ENCODE measurements at places on chromosomes 4 and X.
A peak's percentile ranks its signal among the peaks of the same experiment; 100 is the strongest.

- no peak for DNase-seq
These were observed 50.5 kb downstream of the RASL11B start for GRCh38 chr4:52912608-52913007.

DNA sequence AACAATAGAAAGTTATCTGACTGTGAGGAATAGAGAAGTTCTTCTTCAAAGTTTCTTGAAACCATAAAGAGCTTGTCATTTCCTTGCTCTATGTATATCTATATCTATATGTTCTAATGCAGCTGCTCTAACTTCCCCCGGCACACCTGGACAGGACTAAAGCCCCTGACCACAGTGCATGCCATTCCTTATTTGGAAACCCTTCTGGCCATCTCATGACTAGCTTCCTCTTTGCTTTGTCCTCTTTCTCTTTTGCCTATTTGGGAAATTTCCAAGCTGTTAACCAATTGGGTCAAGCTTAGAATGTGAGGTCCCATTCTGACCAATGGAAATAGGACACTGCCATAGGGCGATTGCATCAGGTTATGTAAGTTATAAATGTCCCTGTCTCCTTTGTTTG is 1481.1 kb downstream of the STIM2 start:
- DNase-seq = no peak

- DNase-seq = no peak
These were observed 100.6 kb downstream of the GC start for GRCh38 chr4:71683309-71683708.

GRCh38 chrX:132219343-132219768 is at the start of gene RAP2C:
Gene RAP2C, minus strand, starts transcription at chrX:132219447. Its CDS starts 2,179 bp downstream, at chrX:132217268.
- peak; percentile 66 for DNase-seq

DNA sequence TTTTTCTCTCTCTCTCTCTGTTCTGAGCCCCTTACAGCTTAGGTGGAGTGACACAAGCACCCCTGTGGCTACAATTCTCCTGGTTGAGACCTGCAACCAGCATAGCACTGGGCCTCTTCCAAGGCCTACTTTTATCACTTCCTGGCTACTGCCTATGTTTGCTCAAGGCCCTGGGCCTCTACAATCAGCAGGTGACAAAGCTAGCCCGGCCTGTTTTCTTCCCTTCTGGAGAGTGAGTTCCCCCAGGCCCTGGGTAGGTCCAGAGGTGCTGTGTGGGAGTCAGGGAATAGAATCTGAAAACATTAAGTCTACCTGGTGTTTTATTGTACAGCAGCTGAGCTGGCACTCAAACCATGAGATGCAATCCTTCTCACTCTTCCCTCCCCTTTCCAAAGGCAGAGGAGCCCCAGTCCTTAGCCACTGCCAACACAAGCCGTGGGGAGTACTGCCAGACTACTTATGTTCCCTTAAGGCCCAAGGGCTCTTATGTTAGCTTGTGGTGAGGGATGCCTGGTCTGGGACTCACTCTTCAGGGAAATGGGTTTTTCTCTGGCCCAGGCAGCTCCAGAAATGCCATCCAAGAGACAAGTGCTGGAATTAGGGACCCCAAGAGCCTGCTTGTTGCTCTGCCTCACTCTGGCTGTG is 23.8 kb upstream of the MAGEC3 start:
- DNase-seq = no peak

- DNase-seq = no peak
These were observed 8.7 kb upstream of the TMSB15C start for GRCh38 chrX:104084534-104085277.

DNA sequence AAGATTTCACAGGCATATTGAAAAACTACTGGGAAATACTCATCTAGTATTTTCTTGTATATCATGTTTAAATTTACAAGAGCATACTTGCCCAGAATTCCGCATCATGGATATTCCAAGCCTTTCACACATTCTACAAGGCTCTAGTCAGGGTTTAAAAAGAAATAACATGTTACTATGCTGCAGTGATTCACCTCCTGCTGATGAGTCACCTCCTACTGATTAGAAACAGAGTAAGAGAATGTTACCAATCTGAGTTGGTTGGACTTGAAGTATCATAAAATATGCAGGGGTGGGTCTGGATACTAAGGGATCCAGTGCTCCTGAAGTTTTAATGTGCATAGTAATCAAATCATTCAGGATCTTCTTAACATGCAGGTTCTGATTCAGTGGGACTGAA is 192.0 kb upstream of the ANK2 start:
- DNase-seq = no peak

DNA sequence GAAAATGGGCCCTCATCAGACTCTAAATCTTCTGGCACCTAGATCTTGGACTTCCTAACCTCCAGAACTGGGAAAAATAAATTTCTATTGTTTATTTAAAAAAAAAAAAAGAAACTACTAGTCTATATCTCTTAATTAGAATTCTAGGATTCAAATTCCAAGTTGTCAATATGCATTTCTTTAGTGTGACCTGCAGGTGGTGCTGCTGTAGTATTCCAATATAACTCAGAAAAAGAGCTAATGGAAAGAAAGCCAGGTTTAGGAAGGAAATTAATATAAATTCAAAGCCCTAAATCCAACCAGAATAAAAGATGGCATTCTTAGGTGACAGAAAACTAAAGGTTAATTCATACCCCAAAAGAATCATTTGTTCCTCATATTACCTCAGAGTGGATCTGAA is 80.0 kb upstream of the NALF2 start:
- DNase-seq = no peak

- no peak for DNase-seq
These were observed 52.4 kb upstream of the TBC1D14 start for GRCh38 chr4:6857009-6857882.

GRCh38 chr4:185716141-185716551 is 95.8 kb downstream of the SORBS2 start:
- no peak for DNase-seq

DNA sequence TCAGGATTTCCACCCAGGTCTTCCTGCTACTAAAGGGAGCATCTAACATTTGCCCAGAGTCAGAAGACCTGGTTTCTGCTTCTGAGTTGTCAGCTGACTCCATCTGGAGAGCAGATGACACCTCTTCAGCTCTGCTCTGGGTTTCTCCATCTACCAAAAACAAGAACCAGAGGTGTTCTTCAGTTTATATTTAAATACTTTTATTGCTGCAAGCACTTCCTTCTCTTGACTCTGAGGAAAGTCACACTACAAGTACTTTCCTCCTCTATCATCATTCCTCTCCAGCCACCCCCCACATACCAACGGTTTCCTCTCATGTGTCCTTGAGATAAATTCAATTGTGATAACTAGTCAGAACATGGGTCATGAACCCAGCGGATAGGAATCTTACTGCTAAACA is 88.4 kb downstream of the PPP3CA start:
- no peak for DNase-seq

GRCh38 chrX:32572644-32573043 is 638.7 kb downstream of the DMD start:
- no peak for DNase-seq

GRCh38 chrX:17592117-17592516 is 145.2 kb upstream of the SCML1 start:
- DNase-seq = no peak

GRCh38 chr4:13766761-13767540 is 139.4 kb upstream of the BOD1L1 start:
- no peak for DNase-seq

DNA sequence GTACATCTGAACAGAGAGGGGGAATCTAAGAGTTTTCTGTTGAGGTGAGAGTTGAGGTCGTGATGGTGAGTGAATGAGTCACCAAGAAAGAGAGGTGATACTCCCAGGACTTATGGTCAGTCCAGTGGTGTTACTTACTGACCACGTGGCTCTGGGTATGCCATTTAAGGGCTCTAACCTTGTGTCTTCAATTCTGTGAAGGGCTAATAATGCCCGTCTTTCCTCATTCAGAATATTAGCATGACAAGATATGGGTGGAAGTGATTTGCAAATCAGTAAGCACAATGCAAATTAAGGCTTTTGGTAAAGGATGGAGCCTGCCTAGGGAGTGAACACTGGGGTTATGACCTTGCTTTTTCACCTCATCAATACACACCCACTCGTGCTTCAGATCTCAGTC is 75.2 kb downstream of the COQ2 start:
- DNase-seq = no peak

DNA sequence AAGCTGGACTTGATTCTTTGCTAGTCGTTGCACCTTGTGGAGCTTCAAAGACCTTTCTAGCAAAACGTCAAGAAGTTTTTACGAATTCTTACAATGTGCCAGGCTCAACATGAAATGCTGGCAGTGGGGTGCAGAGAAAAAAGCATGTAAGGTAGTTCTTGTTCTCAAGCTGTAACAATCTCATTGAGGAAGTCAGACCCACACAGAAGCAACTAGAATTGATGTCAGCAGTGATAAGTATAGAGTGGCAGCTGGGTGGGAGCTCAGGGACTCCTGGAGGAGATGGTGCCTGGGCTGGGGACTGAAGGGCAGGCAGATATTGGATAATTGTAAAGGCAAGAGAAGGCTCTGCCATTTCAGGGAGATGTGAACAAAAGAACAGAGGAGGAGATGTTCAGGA is 82.3 kb downstream of the ATG4A start:
- DNase-seq = no peak

- DNase-seq = no peak
These were observed 665.2 kb downstream of the FAT4 start for GRCh38 chr4:125979950-125980349.

GRCh38 chrX:49627086-49627777 is 28.4 kb downstream of the GAGE1 start:
- peak; percentile 25 for DNase-seq

GRCh38 chr4:30103455-30103854 is 616.7 kb upstream of the PCDH7 start:
- no peak for DNase-seq

DNA sequence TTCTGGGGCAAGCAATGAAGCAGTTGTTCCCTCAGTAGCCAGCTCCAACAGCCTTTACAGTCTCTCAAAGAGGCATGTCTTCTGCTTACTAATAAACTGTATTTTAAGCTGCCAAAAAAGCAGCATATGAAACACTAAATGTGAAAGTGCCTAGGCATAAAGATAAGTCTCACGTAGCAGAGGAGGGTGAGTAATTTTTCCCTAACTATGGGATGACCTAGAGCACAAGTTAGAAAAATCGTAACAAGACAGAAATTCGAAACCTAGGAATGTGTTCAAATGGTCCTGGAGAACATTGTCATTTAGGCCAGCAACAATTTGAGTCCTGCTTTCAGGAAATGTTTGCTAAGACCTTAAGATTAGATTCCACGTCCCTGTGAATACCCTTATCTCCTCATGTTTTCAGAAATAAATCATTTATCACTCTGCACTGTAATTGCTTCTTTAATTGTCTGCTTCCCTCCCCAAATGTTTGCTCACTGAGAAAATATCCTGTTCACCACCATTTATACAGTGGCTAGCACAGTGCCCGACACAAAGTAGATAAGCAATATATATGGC is 222.2 kb downstream of the KCNIP4 start:
- no peak for DNase-seq

DNA sequence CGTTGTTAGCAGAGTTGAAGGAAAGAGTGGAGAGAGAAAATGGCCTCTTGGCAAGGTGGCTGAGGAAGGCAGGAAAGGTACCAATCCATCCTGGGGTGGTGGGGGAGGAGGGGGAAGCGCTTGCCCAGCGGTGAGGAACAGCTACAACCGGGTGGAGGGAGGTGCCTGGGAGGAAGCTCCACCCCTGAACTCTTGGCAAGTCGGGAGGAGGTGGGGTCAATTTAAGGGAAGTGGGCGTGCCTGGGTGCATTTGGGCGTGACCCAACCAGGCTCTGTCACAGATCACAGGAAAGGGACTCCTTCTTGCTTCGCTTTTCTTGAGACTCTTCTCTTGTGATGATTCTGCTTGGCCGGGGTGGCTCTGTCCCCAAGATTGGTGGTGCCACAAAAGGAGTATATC is 41.7 kb downstream of the BCORL1 start:
- DNase-seq = peak; percentile 76

GRCh38 chrX:25154168-25154567 is 138.4 kb upstream of the ARX start:
- no peak for DNase-seq

DNA sequence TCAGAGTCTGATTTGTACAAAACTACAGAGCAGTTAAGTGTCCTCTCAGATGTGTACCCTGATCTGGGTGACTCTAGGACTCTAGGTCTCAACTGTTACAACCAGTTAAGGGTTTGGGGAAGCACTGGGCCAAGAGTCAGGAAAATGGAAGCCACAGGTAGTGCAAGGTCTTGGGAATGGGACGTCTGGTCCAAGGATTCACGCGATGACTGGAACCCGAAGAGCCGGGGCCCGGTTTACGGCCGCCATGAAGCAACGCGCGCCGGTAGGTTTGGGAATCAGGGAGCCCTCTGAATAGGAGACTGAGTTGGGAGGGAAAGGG is 321 bp upstream of the HPRT1 start:
- DNase-seq = no peak

GRCh38 chr4:184664445-184665210 is 15.1 kb downstream of the PRIMPOL start:
- DNase-seq = no peak

DNA sequence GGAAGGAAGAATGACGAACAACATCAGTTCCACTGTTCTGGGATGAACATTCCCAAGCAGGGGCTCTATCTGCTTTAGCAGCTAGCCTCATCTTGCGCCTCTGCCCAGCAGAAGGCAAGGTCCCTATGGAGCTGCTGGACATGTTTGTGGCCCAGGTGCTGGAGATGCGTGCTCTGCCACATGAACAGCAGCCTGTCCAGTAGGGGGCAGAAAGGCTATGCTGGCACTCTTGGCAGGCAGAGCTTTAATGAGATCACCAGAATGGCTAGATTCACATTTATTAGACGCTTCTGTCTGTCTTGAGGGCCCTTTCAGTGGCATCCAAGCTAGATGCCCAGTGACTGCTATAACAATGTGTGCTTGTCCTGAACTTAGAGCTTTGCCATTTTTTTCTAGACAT is 1826.0 kb downstream of the STIM2 start:
- no peak for DNase-seq

DNA sequence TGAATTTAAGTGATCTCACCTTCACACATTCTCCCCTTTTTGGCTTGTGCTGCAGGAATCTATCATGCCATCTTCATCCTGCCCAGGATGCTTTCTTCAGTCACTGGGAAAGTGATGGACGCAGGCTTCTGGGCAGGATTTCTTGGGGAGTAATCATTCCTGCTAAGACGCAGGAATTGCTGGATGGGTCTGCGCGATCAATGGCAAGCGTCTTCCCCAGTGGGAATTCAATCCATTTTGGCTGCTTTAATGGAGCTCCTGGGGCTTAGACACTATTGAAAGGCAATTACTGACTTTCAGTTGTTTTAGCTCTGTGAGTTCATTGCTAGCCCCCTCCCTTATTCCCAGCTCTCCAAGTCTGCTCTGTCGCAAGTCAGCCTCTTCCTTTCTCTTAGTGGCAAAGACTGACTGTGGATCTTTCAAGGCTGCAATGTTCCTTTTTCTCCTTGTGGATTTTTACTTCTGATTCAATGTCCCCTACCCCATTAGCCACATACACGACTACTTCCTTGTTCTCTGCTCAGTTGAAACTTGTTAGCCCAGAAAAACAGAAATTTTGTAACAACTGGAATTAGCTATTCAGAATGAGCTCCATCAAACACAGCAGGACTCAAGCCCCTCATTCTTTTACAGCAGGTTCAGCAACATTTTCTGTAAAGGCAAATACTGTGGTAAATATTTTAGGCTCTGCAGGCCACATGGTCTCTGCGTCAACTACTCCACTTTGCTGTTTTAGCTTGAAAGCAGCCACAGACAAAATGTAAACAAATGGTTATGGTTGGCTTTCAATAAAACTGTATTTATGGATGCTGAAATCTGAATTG is 154.9 kb downstream of the ASB9 start:
- DNase-seq = no peak

GRCh38 chrX:45435481-45435880 is 234.8 kb upstream of the DIPK2B start:
- no peak for DNase-seq

GRCh38 chr4:76458297-76458696 is 23.3 kb downstream of the SHROOM3 start:
- DNase-seq = no peak

All from stimulated activated CD4-positive, alpha-beta T cell treated with anti-CD3 and anti-CD28 coated beads, Interleukin-4, amount 100 ng/mL, for 24 hours (primary cell).